Activated T-cell treated with anti-CD3 and anti-CD28 coated beads, Interleukin-2, amount 50 U/mL, for 24 hours (primary cell): ENCODE measurements at places on chromosomes 16 and 17.

- DNase-seq: no peak
These were observed 186.1 kb downstream of the RPTOR start for GRCh38 chr17:80730739-80731138.

DNA sequence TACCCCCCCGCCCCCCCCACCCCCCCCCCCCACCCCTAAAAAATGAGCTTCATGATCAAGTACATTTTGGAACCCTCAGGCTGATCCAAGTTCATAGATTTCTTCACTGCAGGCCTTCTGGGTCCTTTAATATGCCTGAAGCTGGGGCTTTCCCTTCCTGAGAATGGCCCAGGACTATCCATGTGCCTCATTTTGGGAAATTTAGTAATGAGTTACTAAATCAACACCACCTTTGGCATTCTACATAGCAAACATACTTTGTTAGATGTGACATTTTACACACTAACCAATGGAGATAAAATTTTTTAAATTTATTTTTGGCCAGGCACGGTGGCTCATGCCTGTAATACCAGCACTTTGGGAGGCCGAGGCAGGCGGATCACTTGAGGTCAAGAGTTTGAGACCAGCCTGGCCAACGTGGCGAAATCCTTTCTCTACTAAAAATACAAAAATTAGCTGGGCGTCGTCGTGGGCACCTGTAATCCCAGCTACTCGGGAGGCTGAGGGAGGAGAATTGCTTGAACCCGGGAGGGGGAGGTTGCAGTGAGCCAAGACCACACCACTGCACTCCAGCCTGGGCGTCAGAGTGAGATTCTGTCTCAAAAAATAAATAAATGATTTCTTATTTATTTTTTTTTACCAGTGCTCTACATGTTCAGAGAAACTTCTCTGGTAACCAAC, 14.0 kb downstream of the HERPUD1 start:
- DNase-seq: no peak

GRCh38 chr16:22109258-22109898, 17.0 kb downstream of the VWA3A start:
- no peak for DNase-seq

DNA sequence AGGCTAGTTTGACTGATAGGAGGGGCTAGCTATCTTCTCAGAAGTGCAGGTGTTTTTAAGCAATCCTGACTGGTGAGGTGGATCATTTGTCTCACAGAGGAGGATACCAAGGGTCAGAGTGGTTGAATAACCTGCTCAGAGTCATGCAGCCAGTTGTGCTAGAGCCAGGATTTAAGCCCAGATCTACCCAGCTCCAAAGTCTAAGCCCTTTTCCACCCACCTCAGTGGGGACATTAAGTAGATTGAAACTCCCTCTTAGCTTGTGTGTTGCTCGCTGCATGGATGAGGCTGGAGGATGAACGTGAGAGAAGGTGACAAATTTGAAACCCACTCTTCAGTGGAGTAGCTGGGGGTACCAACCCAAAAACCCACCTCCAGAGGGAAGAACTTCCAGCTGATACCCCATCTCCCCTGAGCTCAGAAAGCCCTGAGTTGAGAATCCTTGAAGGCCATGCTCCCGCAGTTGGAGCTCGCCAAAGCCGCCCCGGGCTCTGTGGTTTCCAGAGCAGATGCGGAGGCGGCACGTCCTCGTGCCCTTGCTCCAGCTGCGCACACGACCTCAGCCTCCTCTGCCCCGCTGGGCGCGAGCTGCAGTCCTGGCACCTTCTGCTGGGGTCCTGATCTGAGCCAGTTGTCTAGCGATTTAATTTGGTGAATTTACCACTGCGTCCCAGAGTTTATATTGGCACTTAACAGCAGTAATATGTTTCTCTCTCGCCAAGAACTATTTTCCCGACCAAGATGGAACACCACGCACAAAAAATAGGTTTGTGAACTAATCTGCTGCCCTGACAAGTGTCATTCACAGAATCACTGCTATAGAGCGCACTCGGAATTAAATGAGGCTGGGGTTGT, 159.5 kb downstream of the CCDC182 start:
- DNase-seq: no peak

- DNase-seq: no peak
These were observed 46.4 kb upstream of the CDH13 start for GRCh38 chr16:82580298-82580890.
